ENCODE measurements at places on chromosomes 3 and 15. TPM values are rescaled to one million over a fixed set of nuclear protein-coding genes. Genes with fewer than 3 reads are reported as not detected.

DNA sequence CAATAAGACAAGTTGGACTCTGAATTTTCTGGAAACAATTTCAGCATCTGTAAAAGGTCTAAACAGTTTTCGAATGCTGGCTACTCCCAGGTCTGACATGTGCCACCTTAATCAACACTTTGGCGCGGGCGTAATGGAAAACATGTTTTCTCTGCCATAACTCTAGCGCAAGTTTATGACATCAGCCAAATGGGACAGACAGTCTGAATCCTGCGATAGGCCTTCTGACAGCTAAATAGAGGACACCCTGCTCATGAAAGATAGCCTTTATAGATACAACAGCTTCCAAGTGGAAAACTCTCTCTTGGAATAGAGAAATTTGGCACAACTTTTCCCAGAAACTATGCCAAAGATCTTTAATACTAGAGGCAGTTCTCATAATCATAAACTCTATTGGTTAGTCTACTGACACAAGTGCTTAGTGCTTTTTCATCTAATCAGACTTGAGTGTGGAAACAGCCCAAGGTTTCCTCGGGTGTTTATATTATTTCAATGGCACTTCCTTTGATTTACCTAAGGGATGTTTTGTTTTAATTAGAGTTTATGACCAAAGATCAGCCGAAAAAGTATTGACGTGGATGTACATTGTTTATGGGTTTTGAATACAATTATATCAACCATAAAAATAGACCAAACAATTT is 120.1 kb upstream of the DPH6 start:
- no peak for DNase-seq

DNA sequence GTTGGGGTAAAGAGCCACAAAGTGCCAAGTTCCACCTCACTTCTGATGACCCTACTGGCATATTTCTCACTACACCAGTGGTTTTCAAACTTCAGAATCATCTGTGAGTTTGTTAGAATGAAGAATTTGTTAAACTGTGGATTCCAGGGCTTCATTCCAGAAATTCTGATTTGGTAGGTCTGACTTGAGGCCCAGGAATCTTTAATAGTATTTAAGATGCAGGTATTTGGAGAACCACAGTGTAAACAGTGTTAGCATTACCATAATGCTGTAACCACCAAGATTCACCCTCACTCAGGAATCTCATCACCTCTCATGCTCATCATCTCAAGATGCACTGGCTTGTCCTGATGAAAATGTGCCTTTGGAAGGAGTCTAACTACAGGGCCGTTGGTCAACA is 6.0 kb downstream of the KCNMB3 start:
- DNase-seq: no peak

DNA sequence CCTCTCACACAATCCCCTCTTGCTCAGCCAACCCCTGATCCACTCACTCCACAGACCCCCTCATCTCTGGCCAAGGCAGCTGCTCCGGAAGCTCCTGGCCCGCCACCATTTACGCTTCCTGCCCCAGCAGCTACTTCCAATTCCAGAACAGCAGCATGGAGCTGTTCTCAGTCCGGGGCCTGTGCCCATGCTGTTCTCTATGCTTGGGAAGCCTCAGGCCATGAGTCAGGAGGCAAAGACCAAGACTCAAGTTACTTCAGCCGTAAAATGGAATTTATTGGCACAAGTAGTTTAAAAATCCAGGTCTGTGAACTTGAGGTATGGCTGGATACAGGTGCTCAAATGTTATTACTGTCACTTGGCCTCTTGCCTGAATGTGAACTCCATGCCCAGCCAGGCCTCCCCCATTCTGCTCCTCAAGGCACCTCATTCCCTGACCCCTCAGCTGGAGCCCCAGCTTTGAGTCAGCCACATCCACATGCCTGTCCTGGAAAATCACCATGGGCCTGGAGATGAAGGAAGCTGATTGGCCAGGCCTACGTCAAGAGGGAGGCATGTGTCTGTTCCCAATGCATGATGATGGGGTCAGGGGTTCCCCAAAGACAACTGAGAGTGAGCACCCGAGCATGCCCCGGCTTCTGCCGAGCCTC is 31.4 kb upstream of the CACNA2D2 start:
- DNase-seq: no peak

DNA sequence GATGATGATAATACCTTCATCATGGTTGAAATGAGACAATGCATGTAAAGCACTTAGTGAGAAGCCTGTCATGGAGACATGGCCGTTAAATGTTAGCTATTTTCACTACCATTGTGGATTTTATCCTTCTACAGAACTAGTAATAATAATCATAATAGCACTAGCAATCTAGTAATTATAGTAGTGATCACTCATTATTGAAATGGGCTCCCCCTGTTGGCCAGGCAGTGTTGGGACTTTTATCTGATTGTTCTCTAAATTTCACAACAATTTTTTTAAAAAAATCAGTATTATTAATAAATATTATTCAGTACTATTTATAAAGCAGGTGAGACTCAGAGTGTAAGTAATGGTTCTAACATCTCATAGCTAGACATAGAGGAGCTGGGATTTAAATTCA is 396.3 kb downstream of the IL5RA start:
- no peak for DNase-seq

GRCh38 chr15:25237291-25237978 is 201.4 kb downstream of the UBE3A start:
- no peak for DNase-seq

The ABHD10 gene
- 44.1 TPM for total RNA-seq

The LINGO1 gene
- not detected for total RNA-seq

DNA sequence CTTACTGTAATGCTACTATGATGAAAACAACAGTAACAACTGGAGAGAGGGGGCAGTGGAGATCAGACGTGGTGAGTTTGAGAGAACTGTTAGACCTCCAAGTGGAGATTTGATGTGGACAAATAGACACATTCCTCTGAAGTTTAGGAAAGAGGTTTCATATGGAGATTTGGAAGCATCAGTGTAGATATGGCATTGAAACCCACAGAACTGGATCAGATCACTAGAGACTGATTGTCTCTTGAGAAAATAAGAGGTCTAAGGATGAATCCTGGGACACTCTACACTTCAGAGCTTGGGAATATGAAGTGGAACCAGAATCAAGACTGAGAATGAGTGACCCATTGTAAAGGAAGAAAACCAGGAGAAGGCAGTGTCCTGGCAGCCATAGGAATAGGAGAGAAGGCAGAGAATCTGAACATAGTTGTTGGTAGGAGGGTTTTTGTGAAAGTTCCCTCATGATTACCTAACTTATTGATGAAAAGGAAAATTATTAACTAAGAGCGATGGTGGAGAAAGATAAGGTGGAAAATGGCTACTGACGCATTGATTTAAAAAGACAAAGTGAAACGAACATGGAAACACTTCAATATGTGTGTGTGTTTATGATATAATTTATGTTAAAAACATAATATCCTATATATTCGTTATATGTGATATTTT is 29.7 kb upstream of the PYDC2 start:
- DNase-seq: no peak

GRCh38 chr15:98155356-98155755 is 194.9 kb downstream of the ARRDC4 start:
- no peak for DNase-seq

DNA sequence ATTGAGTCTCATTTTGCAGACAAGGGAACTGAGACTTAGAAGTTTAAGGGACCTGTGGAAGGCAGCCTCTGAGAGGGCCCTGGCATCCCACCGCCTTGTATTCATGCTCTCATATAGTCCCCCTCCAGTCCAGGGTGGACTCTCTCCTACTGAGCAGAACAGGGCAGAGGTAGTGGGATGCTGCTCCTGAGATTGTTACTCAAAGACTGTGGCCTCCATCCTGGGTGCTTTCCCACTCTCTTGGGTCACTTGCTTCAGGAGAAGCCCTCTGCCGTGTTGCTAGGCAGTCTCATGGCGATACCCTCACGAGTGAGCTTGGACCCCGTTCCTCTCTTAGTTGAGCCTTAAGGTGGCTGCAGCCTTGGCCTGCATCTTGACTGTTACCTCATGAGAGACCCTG is 22.2 kb upstream of the ADCY5 start:
- DNase-seq: no peak

DNA sequence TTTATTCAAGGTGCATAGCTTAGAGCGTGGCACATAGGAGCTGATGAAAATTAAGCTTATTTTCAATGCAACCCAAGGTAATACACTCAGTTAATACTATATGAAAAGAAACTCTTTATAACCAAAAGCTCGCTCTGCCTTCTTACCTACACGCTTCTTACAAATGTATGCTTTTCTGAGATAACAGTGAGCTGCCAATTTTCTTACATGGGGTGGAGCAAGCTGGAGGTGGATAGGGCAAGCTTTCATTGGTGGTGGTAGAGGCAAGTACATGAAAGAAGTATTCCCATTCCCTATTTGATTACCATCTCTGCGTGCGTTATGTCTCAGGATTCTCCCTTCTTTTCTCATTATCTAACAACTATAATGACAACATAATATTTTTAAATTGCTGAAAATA is 8.9 kb downstream of the DZIP3 start:
- DNase-seq: no peak

The CYP1A2 gene
- total RNA-seq: not detected

The ANKUB1 gene
- not detected for total RNA-seq

The STAC gene
- not detected for total RNA-seq

DNA sequence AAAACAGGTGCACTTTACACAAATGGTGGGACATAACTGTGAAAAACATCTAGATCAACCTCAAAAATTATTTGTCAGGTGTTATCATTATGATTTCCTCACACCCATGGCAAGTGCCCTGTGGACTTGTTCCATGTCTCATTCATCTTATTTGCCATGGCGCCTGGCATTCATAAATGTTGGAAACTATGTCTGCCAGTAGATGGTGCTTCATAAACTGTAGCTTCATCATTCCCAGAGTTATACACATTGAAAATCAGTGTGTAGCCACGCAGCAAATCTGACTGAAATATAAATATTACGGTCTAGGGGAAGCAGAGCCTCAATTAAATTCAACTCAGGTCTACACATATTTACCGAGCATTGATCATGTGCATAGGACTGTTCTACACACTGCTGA is 90.7 kb downstream of the IMPG2 start:
- no peak for DNase-seq

The PAK6 gene
- 1.9 TPM for total RNA-seq

The GP5 gene
- 0.42 TPM for total RNA-seq

DNA sequence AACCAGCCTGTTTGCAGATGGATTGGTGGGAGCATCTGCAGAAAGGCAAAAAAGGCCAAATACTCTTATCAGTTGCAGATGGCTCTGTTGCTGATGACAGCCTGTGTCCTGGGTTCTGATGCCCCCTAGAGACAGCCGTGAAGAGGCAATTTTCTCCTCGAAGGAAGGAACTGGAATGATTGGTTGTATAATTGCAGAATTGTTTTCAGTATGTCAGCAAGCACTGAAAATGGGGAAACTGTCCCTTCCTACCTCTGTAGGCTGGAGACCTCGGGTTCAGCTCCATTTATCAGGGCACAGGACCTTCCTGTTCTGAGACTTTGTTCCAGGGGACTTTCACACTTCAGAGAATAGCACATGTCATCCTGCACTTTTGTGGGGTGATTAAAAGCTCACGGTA is 103.0 kb downstream of the PGPEP1L start:
- no peak for DNase-seq

DNA sequence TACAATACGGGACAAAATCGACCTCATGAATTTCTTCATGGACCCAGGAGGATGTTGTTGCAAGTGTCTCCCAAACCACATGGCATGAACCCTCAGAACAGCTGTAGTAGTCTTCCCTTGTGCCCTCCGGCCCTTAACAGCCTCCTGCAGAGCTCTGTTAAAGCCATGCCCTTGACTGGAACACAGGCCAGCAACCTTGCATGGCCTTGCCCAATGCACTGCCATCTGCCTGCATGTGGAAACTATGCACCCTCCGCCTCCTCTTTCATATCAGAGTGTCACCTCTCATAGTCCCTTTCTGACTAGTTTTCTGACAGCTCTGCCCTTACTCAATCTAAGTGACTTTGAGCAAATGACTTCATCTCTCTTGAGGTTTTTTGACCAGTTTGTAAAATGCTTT is 39.4 kb upstream of the TRIM71 start:
- DNase-seq: no peak

- DNase-seq: peak; percentile 62
Measured at GRCh38 chr3:5016211-5017161, 37.2 kb downstream of the BHLHE40 start.

The LMCD1 gene
- total RNA-seq: 2.0 TPM

The PPARG gene
- 0.66 TPM for total RNA-seq
